ENCODE measurements at places on chromosomes 5 and 9.

DNA sequence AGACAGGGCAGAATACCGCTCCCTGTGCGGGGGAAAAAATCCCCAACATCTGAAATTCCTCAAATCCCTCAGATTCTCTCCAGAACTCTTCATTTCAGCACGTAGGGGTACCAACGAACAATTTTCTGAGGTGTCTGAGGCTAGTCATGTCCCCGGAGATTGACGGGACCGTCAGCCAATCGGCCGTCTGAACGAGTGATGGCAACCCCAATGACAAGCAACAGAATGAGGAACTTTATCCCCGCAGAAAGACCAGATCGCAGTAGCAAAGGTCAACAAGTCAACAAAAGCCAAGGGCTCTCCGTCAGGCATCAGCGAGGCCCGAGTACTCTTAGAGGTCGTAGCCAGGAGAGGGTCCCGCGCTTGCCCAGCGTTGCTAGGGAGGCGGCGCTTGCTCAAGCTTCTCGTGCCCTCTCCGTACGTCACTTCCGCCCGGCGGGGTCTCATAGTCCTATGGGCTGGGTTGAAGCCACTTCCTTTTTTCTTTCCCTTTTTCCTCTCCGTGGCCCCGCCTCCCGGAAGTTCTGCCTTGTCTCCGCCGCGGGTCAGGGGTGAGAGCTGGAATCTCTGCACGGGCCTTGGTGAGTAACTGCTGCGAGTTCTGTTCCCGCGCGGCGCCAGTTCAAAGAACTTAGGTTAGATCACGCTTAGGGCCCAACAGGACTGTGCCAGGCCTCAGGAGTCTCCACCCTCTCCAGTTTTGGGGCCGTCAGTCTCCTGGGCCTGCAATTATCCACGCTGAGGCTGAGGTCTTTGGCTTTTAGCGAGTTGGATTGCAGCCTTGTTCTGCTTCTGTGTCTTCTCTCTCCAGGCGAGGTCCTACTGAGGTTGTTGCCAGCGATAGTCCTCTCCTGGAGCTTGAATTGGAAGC, at the start of gene RNF20:
Gene RNF20, plus strand, starts transcription at position 520 of the 871 bp plus-strand sequence. CDS start 1,571 bp downstream, outside the sequence.
- DNase-seq, result peak; percentile 67

- no peak for DNase-seq
Measured at GRCh38 chr5:68066277-68066955, 149.1 kb upstream of the PIK3R1 start.

GRCh38 chr9:128548876-128549275, 3.5 kb upstream of the SPTAN1 start:
- no peak for DNase-seq

GRCh38 chr5:52712354-52712753, 75.4 kb upstream of the ITGA1 start:
- DNase-seq, result no peak

DNA sequence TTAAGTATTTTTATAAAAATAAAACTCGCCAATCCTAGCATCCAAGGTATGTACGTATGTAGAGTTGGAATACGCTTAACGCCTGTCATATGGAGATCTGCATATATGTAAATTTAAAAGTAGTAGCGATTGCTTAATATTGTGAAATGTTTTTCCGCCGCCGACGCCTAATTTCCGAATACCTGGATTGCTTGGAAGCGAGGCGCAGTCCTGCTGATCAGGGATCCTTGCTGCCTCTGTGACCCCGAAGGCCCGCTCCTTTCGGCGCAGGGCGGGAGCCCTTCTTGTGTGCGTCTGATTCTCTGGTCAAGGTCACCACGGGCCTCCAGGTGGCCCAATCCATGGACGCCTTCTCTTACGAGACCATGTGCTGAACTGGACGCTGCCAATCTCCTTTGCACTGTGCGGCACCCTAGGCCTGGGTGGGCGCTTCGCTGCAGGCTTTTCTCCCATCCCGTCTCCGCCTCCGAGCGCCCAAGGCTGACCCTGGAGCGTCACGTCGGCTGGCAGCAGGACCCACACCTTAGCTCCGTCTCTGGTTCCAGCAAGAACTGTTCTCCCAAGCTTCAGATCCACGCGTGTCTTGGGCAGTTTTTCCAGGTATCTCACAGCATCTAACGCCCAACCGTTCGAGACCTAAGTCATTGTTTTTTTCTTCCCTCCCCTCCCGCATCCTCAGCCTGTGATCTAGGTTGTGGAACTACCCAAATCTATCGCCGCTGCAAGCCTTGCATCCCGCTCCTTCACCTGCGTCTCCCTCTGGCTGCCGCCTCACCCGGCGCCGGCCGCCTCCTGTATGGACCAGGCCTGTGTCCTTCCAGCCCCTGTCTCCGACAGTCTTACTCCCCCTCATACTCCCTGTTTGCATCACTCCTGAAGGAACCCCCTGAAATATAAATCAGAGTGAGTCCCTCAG, 3.6 kb upstream of the TRIM41 start:
- no peak for DNase-seq

GRCh38 chr9:34086864-34087263, 38.2 kb upstream of the UBAP2 start:
- no peak for DNase-seq

GRCh38 chr5:6484446-6484845, 35.8 kb downstream of the UBE2QL1 start:
- no peak for DNase-seq

DNA sequence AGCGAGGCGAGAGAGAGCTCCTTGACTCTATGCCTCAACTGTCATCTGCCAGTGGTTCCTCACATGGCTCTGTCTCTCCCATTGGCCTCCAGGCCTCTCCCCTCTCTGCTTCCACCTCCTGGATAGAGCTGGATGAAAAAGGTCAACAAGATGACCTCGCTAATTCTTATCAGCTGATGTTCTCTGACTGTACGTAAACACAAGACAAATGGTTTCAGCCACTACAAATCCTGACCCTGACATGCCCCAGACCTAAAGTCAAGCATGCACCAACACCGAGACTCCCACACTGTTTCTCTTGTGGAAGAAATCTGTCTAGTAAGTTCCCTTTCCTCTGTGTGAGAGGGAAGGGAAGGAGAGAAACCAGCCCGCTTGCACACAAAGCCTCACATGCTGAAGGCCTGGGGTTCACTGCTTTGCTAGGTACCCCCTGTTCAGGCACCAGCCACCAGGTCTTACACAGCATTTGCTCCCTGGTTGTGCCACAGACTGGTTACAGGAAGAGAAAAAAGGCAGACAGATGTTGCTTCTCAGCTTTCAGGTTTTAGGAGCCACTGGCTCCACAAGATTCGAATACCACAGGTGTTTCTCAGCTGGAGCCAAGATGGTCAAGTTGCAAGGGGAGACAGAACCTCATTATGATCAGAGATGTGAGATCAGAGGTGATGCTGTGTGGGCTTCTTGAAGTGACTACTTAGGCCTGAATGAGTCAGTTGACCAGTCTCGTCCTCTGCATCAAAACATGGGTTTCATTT, 592.5 kb downstream of the CCDC171 start:
- no peak for DNase-seq

DNA sequence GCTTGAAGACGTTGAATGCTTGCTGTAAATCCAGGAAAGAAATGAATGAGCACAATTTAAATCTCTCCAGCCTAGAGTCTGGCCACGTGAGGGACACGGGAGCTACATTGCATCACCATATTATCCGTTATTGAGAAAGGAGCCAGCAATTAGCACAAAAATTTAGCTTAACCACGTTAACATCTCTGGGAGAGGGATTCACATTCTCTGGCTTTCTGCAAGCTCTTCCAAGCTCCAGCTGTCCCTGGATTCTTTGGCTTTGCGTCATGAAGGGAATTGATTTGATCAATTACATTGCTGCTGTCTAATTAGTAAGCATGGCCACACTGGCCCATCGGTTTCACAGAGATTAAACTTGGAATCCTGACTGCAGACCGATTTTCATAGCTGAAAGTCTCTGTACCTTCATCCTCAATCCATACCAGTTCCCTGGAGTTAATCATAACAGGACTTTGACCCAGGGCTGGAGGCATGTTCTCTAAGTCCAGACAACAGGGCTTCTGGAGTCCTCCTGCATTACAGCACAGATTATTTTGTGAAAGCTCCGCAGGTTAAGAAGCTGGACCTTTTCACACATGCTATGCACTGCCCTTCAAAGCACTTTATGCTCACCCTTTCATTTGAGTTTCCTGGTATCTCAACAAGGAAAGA, 31.6 kb downstream of the ADRA1B start:
- DNase-seq, result no peak

GRCh38 chr9:137406876-137407589, 15.9 kb downstream of the EXD3 start:
- DNase-seq, result peak; percentile 91

DNA sequence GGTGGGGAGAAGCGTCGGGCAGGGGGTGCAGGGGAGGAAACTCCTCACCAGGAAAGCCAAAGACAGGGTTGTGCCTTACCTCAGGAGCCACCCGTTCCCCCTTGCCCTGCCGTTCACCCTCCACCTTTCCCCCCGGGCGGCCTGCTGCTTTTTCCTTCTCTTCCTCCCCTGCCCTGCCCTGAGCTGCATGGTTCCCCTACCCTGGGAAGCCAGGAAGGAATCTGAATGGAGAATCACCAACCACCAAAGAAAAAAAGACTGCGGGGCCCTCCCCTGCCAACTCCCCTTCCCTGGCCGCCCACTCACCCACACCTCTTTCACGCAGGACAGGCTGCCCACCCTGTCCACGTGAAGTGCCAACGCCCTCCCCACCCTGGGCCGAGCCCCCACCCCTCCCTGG, 820 bp upstream of the NFX1 start:
- DNase-seq, result no peak

DNA sequence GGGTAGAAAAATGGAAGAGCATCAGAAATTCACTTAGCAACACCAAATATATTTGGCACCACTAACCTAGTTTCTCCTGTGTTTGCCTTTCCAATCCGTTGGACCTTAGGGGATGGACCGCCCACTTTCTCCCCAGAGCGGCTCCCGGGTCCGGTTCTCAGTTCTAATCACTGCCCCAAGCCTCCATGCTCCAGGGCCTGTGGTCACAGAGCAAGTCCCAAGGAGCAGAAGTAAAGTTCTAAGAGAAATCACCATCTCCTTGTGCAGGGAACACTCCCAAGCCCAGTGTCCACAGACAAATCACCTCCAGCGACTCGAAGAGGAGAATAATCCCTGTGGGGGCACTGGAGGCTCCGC, 728 bp upstream of the SLC1A1 start:
- DNase-seq, result no peak

- DNase-seq, result no peak
Measured at GRCh38 chr5:32785611-32786254, 74.6 kb downstream of the NPR3 start.

All from GM12891 (cell line).